ENCODE measurements at places on chromosomes 3 and 15. TPM values are rescaled to one million over a fixed set of nuclear protein-coding genes. Genes with fewer than 3 reads are reported as not detected.

DNA sequence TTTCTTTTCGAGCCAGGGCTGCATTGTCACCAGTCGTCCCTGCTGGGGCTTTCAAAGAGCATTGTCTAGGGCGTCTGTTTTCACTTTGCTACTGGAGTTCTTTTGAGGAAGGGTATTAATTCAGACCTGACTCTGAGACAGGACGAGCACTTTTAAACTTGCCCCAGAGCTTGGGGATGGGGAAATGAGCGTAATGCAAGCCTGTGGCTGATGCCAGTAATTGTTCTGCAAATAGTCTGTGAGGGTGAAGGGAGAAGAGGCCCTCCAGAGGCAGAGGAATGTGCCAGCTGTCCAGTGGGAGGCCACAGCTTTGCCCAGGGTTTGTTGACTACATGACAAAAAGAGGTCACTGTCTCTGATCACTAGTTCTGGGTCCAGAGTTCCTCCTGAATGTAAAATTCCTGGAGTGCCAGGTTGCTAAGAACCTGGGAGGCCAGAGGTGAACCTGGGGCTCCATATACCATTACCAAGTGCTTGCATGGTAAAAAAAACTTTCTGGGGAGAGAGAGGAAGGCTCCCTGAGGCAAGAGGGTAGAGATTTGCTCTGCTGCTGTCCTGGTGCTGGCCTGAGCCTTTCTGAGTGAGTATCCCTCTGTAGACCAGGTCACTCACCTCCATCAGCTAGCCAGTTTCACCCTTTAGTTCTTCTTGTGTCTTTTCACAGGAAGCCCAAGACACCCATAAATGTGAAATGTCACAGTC is 14.8 kb downstream of the EEFSEC start:
- DNase-seq: no peak

DNA sequence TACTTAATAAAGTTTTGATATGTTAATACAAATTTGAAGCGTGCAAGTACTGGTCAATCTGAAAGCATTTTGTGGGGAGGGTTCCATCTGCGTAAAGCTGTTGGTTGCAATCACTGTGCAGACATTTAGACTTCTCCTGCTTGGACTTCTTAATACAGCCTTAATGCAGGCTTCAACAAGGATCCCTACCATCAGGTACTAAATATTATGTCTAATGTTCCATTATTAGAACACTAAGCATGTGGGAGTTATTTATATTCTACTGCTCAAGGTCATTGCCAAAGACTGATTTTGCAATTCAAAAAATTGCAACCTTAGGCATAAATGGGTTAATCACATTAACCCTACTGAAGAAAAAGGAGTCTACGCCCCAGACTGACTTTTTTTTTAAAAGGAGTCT is 73.9 kb upstream of the MYO5C start:
- no peak for DNase-seq

The MORF4L1 gene
- 545 TPM for total RNA-seq

GRCh38 chr15:60070838-60071493 is 66.9 kb downstream of the FOXB1 start:
- DNase-seq: no peak

The CYP1A2 gene
- not detected for total RNA-seq

The BNC1 gene
- not detected for total RNA-seq

DNA sequence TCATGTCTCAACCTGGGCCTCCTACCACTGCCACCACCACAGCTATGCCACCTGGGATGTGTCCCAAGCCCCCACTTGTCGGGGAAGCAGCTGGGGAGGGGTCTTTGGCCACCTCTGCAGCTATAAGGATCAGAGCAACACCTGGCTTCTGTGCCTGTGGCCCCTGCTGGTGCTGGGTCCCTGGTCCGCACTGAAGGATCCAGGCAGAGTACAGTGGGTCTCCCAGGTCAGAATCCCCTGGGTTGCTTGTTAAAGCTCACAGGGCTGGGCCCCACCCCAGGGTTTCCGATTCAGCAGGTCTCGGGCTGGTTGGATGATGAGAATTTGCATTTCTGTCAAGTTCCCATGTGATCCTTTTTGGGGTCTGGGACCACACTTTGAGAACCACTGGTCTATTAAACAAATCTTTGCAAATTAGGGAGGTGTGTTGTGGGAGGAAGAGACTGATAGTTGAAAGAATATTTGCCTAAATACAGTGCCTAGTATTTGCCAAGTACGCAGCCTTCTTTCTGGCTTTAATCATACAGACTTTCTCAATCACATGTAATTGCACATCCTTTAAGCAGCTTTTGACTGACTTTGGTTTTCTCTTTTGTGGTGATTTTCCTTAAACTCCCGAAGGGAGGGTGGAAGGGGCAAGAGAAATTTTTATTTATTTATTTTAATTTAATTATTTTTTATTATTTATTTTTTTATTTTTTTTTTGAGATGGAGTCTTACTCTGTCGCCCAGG is 127.3 kb downstream of the IGF1R start:
- no peak for DNase-seq

The CHRM5 gene
- total RNA-seq: not detected

- DNase-seq: no peak
These were observed 26.2 kb downstream of the POLR2M start for GRCh38 chr15:57732526-57733331.

GRCh38 chr3:194959217-194959616 is 273.5 kb downstream of the FAM43A start:
- no peak for DNase-seq

- DNase-seq: no peak
These were observed 669.5 kb downstream of the SQOR start for GRCh38 chr15:46304321-46304720.

- DNase-seq: no peak
These were observed 83.1 kb downstream of the RETNLB start for GRCh38 chr3:108673988-108674661.

The MCF2L2 gene
- 5.8 TPM for total RNA-seq

DNA sequence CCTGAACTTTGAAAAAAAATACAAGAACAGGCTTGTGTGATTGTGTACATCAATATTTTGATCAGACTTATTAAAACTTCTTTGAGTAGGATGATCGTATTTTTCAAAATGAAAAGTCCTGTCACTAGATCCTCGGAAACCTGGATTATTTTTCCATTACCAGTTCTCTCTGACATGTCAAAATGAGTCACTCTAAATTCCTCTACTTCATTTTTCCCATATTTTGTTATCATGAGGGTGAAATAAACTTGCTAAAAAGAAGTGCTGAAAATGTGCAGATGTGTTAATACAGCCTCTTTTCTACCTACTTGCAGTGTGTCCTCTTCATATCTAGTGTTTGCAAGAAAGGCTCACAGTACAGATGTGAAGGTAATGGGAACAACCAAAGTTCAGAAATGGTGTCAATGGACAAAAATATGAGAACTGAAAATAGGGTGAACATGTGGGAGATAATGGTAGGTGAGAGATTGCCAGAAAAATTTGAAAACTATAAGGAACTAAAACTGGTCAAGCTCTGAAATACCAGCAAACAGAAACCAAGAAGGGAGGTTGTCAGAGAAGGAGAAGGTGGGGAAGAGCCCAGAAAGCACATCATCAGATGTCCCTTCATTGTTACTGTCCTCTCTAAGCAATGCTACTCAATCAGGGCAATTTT is 108.2 kb downstream of the EOMES start:
- DNase-seq: no peak

DNA sequence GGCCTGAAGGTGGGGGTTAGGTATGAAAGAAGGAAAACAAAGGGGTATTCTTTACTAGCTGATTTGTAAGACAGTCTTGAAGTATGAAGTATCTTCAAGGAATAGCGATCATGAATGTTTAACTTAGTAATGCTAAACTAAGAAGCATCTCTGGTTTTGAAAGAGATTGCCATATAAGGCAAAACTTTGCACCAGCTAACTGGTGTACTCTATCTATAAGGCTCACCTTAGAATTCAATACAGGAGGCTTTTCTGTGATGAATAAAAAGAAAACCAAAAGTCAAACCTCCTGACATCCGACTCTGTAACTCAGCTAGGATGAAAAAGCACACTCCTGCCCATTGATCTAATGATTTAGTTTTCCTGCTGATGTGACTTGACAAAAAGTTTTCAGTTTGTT is 54.7 kb downstream of the FOXP1 start:
- DNase-seq: no peak

DNA sequence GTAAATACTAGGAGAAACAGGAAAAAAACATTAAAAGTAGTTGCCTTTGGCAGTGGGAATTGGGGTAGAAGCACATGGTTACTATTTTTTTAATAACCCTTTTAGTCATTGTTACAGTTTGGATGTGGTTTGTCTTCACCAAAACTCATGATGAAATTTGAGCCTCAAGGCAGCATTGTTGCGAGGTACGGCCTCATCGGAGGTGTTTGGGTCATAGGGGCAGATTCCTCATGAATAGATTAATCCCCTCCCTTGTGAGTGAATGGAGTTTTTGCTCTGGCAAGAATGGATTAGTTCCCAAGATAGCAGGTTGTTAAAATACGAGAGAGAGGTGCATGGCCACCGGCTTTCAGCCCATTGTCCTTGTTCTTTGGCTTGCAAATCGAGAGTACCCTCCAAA is 92.6 kb downstream of the LEKR1 start:
- no peak for DNase-seq

- DNase-seq: no peak
These were observed 52.8 kb downstream of the RASA2 start for GRCh38 chr3:141539431-141540187.

GRCh38 chr15:46676233-46677206 is 1040.8 kb upstream of the SEMA6D start:
- no peak for DNase-seq

GRCh38 chr15:93895976-93896770 is 335.2 kb upstream of the MCTP2 start:
- no peak for DNase-seq

DNA sequence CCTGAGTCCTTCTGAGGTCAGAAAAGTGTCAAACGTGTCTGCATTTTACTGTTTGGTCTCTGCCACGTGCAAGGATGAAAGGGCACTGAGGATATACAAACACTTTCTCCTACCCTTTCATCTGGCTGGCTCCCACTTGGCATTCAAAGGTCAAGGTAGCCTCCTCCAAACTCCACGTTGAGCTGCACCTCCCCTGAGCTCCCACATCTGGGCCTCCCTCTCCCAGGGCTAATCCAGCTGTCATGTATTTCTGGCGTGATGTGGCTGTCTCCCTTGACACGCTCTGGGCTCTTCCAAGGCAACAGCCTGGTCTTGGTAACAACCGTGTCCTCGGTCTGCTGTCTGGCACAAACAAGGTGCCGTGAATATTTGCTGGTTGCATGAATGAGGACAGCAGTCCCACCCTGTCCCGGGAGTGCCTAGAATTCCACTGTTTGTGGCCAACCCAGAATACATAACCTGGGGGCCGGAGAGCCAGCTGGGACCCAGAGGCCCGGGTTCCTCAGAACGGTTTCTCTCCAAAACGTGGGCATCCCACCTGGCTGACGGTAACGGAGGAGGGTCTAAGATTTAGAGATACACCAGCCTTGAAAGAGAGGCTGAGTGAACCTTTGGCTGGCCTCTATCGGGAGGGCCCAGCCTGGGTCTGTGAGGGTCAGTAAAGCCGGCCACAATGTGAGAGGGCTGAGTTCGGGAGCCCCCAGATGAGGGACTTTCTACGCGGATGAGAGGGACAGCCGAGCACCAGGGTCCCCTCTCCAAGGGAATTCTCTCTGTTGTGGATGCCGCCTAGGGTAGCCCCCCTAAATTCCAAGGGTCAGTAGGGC is 767 bp downstream of the GLT8D1 start:
- peak; percentile 24 for DNase-seq

GRCh38 chr15:91140601-91141000 is 40.5 kb downstream of the SV2B start:
- DNase-seq: no peak

The MYRIP gene
- not detected for total RNA-seq

DNA sequence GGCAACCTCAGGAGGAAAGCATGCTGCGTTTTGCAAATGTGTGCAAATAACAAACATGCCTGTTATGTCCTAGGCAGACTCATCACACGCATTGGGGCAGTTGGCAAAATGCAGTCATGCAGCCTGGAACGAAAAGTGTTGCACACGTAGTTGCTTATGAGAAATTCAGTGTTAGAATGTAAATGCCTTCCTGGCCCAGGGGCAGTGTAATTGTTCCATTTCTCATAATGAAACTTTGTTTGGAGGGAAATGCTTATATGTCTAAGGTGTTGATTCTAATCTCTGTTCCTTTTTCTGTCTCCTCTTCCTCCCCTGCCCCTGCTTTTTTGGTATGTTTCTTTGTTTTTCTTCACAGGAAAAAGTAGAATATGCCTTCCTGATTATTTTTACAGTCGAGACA is 156.0 kb downstream of the CACNA1D start:
- DNase-seq: no peak

The GOLGA6D gene
- 0.14 TPM for total RNA-seq

DNA sequence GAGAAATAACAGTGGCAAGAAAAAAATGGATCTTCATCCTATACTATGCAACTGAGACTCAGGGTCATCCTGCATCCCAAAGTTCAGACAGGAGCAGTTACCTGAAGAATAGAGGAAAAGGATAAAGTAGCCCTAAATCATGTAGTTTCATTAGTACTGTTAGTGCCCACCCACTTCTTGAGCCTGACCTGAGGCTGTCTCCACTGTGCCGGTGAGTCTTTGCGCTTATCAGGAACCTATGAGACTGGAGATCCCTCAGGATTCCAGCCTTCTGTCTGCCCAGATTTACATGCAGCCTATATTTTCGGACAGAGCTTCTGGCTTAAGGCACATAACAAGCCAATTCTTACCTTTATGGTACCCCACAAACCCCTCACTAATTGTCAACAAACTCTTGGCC is 791.6 kb downstream of the ROBO1 start:
- no peak for DNase-seq

The NR1I2 gene
- total RNA-seq: not detected

GRCh38 chr3:171375666-171376595 is 84.3 kb downstream of the TNIK start:
- no peak for DNase-seq

- no peak for DNase-seq
These were observed 5.5 kb downstream of the ABTB1 start for GRCh38 chr3:127678315-127678599.

GRCh38 chr15:62497356-62497755 is 332.3 kb upstream of the C2CD4B start:
- no peak for DNase-seq

- no peak for DNase-seq
These were observed 77.0 kb downstream of the TMEM108 start for GRCh38 chr3:133115176-133115575.

The MB21D2 gene
- total RNA-seq: 1.4 TPM

DNA sequence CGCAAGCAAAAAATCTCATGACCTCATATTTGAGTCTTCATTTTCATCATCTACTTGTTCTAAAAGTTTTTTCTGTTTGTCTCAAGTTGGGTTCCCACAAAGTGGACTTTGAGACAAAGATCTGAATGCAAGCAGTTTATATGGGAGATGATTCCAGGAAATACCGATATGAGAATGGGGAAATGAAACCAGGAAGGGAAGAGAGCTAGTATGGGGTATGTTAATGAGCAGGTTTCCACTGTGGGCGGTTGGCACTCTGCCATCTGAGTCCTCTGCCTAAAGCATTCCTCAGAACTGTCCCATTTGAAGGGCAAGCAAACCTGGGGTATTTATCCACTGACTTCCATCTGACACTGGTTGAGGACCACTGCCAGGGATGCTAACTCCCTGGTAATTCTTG is 8.8 kb downstream of the ADPRH start:
- DNase-seq: no peak

GRCh38 chr3:14146381-14147065 is 21.7 kb downstream of the TMEM43 start:
- peak; percentile 10 for DNase-seq
